ENCODE measurements at places on chromosomes 1 and 21.

- no peak for DNase-seq
Measured at GRCh38 chr21:38751379-38752050, 54.2 kb upstream of the ETS2 start.

DNA sequence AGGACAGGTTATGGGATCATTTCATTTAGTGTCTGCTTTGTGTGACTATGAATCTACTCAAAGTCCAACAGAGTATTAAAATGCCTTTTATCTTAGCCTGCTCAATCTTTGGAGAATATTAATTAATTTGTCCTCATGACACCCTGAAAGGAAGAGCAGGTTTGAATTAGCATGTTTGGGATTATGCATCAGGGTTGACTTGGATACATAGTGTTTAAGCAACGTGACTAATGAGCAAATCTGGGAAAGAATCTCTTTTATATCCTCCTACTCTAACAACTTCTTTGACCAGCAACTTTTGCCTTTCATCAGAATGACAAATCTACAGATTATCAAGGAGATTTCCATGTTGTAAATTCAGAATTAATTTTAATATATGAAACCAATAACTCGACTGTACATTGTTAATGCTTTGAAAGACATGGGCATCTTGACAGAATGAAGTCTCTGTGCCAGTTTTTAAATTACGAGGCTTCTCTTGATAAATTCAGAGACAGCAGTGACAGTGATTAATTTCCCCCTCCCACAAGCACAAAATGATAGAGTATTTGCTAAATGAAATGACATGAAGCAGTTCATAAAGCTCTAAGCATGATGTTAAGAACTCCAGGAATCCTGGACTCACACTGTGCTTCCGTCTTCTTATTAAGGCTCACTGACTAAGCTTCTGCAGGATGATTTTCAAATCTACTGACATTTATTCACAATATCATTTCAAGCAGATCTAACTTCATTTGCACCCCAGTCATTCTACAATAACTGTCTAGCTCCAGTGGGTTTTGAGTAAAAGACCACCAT is 156.5 kb downstream of the PCNX2 start:
- DNase-seq = no peak

- no peak for DNase-seq
Measured at GRCh38 chr1:167206166-167206835, 14.4 kb upstream of the POU2F1 start.

DNA sequence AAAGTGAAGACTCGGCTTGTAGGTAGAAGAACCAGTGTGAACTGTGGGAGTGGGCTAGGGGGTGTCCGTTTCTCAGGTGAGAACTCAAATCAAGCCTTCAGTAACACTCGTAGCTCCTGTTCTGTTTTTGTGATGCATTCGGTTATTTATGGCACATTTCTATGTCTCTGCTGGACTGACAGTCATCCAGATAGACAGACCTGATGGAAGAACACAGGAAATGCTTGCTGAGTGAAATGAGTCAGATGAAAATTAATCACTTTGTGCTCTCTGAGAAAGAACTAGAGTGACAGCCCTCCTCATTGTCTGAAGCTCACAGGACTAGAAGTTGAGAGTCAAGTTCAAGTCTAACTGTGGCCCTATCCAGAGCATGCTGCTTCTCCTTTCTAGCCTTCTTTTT is 360.1 kb upstream of the PLXNA2 start:
- DNase-seq = no peak

DNA sequence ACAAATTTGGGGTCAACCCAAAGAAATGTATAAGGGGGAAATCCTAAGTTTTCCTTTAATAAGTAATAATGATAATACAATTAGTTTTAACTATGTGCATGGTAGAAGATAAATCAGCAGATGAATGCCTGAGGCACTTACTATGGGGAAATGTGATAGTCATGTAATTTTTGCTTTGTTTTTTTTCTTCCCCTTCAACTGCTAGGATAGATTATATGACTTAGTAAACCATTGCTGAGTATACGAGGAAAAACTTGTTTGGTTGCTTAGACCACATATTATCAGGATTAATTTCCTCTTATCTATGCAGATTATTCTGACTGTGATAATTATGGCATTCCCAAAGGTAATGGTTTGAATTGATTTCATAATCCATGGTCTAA is 181.1 kb downstream of the TGFB2 start:
- no peak for DNase-seq

DNA sequence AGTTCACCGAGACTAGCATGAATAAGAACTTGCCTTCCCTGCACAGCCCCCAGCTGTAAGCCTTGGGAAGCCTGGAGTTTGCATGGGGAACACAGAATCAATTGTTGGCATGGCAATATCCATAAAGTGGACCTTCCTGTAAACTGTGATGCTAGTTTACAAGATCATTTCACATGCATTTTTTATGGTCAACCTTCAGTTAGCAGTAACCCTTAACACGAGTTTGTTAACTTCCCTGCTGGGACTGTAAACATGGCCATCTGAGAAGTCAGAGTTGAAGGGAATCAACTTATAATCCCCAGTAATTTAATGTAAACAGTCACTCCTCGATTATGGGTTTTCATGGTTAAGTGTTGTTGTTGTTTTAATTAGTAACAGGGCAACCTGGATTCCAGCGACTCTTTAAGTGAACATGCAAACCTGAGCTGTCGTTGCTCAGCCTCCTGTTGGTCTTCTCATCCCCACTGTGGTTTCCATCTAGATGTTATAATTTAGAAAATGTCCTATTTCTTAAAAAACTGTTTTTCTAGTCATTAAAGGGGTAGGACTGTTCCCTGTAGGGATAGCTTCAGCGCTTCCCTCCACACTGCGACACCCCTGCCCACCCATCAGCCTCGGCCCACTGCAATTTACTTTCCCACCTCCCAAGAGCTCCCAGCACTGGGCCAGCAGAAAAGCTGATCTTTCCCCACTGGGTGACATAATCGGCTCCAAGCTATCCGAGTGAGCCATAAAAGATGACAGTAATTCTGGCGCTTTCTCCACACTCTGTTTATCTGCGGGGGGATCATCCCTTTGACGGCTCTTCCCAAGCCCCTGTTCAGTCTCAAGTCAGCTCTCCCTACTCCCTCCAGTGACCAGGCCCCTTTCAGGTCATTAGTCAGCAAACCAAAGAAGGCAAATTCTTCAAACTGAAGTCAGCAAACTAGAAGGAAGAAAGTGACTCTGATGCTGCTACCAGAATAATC is 107.6 kb upstream of the IPO9 start:
- no peak for DNase-seq

- DNase-seq = no peak
Measured at GRCh38 chr21:41422546-41423304, 3.3 kb upstream of the MX1 start.

DNA sequence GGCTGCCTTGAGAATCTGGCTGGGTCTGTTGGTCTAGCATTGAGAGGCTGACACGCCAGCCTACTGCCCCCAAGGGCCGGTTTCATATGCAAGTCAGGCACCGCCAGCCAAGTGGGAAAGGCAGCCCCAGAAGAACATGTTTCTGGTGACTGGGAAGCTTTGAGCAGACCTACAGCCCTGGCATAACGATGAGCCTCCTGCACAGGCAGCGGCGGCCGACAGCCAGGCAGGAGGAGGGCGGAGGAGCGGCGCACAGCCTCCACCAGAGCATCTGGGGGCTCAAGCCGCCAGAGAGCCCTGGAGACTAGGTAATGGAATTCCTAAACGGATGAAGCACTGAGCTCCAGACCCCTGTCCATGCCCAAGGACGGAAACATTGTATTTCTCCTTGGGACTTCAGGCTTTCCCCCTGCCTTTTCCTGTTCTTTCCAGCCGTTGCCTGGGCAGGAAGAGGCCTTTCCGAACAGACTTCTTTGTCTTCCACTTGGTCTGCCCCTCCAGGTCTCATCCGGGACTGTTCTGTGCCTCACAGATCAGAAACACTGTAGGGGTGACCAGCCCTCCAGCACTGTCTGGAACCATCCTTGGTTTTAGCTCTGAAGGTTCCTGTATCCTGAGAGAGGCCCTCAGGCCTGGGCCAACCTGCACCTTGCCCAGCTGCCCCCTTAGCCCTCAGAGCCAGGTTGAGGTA is 59.5 kb downstream of the IRF2BP2 start:
- DNase-seq = no peak

GRCh38 chr21:34345091-34345871 is 18.5 kb upstream of the KCNE2 start:
- DNase-seq = no peak

GRCh38 chr1:30756545-30757351 is 826 bp downstream of the LAPTM5 start:
- peak; percentile 61 for DNase-seq

- no peak for DNase-seq
Measured at GRCh38 chr21:40797891-40798290, 49.1 kb downstream of the DSCAM start.

GRCh38 chr1:33123266-33123665 is 42.3 kb downstream of the AZIN2 start:
- no peak for DNase-seq

GRCh38 chr1:175734642-175735041 is 8.8 kb downstream of the TNR start:
- no peak for DNase-seq

DNA sequence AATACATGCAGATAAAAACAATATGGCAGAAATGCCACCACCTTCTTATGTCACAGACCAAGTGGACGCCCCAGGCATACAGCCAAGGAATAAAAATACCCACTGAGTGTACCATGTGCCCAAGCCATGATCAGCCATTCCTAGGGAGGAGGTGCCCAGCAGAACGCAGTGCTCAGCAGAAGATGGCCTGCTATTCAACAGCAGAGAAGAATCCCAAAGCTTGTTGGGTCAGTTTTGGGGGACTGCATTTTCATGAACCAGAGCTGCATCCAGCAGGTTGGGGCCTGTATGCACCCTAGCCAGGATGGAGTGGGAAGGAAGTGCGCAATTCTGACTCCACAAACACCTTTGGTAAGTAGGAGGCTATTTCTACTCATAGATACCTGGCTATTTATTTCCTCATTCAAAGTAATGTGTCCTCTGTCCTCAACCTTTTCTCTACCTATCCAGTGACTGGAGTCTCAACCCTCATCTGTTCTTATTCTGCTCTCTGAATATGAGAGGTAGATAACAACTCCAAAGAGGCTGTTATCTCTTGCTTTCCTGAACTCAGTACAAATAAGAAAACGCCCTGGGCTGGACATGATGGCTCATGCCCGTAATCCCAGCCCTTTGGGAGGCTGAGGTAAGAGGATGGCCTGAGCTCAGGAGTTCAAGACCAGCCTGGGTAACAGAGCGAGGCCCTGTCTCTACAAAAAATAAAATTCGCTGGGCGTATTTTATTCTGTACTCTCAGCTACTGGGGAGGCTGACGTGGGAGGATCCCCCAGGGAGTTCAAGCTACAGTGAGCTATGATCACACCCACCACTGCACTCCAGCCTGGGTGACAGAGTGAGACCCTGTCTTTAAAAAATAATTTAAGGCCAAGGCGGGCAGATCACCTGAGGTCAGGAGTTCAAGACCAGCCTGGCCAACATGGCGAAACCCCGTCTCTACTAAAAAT is 2.5 kb upstream of the PLEKHM2 start:
- no peak for DNase-seq

DNA sequence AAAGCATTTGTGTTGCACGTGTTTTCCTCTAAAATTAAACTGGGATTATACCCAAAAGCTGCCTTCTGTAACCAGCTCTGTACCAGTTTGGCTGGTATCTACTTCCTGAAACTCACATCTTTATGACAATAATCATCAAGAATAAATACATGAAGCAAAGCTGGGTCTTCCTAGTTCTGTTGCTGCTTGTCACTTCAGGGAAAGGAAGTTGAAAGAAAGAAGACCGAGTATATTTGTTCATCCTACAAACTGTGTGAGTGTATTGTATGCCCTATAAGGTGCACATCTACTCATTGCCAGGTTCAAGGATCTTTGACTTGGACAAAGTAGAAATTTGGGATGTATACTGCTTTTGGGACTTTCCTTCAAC is 29.1 kb upstream of the IFNGR2 start:
- no peak for DNase-seq

- DNase-seq = no peak
Measured at GRCh38 chr21:42229676-42230075, 10.7 kb downstream of the ABCG1 start.

DNA sequence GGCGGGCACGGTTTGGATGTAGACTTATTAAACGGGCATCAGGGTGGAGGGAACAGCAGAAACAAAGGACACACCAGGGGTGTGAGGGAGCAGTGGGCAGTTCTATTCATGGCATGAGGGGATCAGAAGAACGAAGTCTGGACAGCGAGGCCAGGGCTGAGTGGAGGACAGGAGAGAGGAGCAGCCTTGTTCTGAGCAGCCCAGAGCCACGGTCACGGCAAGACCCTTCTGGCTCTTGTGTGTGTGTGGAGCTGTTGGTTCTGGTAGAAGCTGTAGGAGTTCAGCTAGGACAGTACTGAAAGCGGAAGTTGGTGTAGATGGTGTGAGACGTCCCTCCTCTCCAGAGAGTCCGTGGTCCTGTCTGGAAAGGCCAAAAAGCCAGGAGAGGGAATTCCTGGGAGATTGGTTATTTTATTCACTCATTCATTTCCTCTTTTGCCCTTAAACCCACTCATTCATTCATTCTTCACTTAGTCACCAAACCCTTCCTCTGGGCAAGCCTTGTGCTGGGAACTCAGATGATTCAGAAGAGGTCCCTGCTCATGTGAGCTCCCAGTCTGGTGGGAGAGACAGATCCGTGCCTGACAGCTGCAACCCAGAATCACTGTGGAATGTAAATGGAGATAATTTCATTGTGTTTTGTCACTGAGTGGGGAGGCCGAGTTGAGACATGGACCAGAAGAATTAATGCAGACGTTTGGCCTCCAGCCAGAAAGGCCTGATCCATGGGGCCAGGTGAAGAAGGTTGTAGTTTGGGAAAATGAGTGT is 4.1 kb upstream of the ACOT11 start:
- DNase-seq = no peak

DNA sequence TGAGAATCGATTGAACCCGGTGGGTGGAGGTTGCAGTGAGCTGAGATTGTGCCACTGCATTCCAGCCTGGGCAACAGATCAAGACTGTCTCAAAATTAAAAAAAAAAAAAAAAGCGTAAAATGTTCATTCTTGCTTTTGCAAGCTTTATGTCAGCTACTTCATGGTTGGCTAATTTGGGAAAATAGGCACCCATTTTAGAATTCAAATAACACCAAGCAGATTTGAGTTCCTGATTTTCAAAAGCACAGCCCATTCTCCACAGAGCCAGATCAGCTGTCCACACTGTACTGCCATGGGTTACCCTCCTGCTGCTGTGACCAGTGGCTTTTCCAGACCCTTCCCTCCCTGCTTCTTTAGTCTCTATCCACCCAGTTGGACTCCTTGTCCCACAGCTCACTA is 4.4 kb downstream of the THEM5 start:
- no peak for DNase-seq

GRCh38 chr1:33175865-33176264 is 6.0 kb downstream of the TRIM62 start:
- no peak for DNase-seq

DNA sequence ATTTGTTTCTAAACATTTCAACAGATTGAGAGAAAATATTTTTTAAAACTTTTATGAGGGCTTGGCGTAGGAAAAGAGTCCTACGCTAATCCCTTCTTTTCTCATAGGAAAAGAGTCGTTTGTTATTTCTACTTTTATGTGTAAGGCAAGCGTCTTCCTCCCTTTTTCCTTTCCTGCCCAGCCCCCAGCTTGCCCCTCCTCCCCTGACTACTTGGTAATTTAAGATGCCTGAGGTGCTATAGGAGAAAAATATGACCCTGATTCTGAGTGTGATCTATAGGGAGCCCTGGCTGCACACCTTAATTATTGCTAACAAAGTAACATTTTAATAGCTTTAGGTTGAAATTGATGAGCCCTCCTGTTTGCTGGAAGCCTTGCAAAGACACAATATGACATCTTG is 373.6 kb downstream of the PBX1 start:
- no peak for DNase-seq

All from activated T-helper 1 cell treated with Interleukin-2 at 50 U/mL for 16 hours (primary cell).